ENCODE measurements at places on chromosomes 7 and 10. TPM values are rescaled to one million over a fixed set of nuclear protein-coding genes. Genes with fewer than 3 reads are reported as not detected.

CAMK2B gene
- 0.26 TPM for total RNA-seq

ZPBP gene
- not detected for total RNA-seq

CYP17A1 gene
- not detected for total RNA-seq

MINDY4 gene
- total RNA-seq = 4.1 TPM

PDAP1 gene
- total RNA-seq = 34.7 TPM

CUZD1 gene
- total RNA-seq = 0.50 TPM

RPEL1 gene
- 0.17 TPM for total RNA-seq

TET1 gene
- total RNA-seq = 3.3 TPM

HTR5A gene
- not detected for total RNA-seq

TMEM236 gene
- 0.17 TPM for total RNA-seq

STEAP4 gene
- 0.99 TPM for total RNA-seq

ADCY1 gene
- total RNA-seq = 0.51 TPM

CLEC5A gene
- not detected for total RNA-seq
